ENCODE measurements at places on chromosomes 6 and 20. TPM values are rescaled to one million over a fixed set of nuclear protein-coding genes. Genes with fewer than 3 reads are reported as not detected.

DNA sequence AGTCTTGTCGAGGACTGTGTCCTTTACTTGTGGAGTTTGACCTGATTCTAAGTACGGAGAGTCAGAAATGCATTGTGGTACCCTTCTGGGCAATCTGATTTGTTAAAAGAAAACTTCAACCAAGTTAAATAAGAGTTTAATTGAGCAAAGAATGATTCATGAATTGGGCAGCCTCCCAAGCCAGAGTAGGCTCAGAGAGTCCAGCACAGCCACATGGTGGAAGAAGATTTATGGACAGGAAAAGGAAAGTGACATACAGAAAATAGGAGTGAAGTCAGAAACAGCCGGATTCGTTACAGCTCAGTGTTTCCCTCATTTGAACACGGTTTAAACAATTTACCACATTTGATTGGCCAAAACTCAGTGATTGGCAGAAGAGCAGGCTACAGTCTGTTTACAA lies 329.2 kb downstream of the DHX35 start:
- DNase-seq: peak; percentile 84

GRCh38 chr6:33967265-33967767 lies 163.5 kb upstream of the MLN start:
- DNase-seq: no peak

DNA sequence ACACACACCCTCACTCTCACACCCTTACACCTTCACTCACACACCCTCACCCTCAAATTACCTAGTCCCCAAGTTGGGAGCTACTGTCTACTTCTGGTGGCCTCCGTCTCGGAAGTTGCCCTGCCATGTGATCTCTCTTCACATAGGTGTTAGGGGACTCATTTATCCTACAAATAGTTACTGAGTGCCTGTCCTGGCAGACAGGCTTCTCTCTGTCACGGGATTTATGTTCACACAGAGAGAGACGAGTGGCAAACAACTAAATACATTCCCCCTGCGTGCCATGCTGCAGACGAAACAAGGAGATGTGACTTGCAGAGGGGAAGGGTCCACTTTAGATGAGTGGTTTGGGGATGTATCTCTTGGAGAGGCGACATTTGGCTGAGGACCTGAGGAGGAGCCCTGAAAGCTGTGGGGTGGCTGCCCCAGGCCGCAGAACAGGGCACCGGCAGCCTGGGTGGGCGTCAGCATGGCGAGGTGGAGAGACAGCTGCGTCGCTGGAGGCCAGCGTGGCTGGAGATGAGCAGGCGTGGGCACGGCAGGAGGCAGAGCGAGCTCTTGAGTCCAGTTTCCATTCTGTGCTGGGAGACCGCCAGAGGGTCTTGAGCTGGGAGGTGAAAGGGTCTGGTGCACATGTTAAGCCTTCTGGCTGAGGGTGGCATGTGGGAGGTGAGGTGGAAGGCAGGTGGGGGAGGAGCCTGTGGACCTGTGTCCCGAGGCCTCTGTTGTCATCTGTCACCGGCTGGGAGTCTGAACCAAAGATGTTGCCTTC lies 17.2 kb downstream of the DYNLT1 start:
- DNase-seq: no peak

DNA sequence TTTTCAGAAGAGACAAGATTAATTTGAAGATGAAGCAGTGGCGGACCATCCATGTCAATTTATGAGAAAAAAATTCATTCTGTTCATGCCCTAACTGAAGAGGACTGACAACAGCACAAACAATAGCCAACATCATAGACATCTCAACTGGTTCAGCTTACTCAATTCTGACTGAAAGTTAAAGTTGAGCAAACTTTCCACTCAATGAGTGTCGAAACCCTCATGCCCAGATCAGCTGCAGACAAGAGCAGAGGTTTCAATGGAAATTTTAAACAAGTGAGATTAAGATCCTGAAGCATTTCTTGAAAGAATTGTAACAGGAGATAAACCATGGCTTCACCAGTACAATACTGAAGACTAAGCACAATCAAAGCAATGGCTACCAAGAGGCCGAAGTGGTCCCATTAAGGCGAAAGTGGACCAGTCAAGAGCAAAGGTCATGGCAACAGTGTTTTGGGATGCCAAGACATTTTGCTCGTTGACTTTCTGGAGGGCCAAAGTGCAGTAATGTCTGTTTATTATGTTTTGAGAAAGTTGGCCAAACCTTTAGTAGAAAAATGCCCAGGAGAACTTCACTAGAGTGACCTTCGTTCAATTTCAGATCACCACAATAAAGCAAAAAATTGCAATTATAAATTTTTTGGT lies 6.1 kb upstream of the SFT2D1 start:
- DNase-seq: no peak

GRCh38 chr6:129890164-129890563 lies 29.0 kb upstream of the TMEM244 start:
- no peak for DNase-seq

DNA sequence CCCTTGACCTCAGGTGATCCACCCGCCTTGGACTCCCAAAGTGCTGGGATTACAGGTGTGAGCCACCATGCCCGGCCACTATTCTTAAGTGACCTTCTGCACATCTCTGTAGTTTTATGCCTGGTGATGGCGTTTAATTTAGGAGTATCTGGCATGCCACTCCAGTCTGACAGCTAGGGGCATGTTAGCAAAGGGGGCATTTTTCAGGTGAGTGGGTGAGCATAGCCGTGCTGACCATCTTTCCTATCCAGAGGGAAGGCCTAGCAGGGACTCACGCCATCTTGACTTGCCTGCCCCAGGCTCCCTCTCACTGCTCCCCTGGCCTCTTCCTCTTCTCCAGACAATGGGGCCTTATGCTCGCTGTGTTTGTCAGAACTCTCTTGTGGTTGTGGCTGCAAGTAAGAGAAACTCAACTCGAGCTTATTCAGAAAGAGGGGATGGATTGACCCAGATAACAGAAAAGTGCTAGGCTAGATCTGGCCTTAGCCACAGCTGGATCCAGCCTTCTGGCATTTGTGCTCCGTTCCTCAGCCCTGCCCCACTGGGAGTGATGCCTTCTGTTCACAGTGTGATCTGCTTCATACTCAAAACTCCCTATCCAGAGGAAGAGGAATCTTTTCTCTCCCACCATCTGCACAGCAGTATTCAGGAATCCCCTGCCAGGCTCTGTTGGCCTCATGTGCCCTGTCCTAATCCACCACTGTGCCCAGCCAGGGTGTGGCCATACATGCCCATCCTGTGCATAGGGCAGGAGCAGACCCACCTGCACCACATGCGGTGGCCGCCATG lies 174.5 kb upstream of the AKAP12 start:
- no peak for DNase-seq

DNA sequence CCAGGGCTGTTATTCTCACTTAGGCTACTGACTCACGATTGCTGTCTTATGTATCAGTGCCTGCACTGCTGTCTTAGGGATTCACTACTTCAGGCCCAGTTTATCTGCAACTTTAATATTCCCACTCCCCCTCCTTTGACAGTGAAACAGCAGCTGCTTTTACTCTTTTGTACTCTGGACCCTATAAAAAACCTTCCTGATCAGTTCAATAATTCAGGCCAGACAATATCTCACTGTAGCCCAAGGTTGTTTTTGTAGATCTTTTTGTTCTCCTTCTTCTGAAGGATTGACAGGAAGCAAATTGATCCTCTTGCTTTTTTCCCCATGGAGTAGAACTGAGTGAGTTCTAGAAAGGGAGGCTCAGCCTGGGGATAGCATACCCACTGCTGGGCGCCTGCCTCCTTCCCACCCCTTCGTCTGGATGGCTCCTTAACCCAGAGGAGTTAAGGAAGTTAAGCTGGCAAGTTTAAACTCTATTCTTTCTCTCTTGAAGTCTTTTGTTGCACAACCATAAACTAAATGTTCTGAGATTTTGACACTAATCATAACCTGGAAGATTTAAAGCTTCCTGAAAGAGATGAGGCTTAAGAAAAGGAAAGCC lies 22.0 kb upstream of the EYS start:
- no peak for DNase-seq

DNA sequence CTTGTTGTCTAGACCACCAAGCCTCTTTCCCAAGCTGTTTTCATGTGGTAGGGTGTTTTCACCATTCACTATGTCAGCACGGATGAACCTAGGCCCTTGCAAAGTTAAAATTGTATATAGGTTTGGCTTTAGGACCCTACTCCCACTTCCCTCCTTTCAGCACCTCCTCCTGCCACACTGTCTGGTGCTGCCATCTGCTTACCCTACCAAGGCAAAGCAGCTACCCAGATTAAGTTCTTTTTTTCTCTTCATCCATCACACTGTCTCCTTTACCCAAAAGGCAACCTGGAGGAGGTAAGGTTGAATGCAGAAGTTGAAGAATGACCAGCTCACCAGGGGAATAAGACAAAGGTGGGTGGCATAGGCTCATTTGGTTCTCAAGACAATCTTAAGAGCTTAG lies 184.0 kb downstream of the CDC5L start:
- DNase-seq: no peak

DNA sequence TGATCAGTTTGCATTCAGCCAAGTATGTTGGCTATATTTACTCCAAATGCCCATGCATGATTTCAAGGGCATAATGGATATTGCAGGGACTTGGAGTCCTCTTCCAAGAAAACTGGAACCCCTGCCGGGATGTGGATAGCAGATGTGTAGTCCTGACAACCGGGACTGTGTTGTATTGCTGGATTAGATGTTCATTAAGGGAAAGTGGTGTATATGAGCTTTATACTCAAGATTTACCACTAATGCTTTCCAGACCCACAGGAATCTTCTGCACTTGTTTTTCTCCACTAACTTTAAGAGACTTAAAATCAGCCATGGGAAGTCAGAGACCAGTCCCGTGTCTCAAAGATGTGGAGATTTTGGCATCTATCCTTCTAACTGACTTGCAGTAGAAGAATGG lies 770.9 kb downstream of the HDGFL1 start:
- no peak for DNase-seq

GRCh38 chr6:104413767-104414166 lies 446.0 kb downstream of the HACE1 start:
- no peak for DNase-seq

DNA sequence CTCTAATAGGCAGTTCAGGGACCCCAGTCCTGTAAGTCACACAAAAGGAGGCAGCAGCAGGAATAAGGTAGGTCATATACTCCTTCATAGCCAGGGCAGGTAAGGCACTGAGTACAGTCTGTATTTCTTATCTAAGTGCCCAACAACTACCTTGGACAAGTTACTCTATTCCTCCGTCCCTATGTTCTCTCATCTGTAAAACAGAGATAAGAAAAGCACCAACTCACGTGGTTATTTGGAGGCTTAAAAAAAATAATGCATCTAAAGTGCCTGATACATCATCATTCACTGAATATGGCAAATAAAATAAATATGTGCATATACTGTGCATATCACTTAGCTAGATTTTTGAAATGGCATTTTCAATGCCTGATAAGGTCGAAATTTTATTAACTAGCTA lies 298.1 kb upstream of the CDYL start:
- no peak for DNase-seq

DNA sequence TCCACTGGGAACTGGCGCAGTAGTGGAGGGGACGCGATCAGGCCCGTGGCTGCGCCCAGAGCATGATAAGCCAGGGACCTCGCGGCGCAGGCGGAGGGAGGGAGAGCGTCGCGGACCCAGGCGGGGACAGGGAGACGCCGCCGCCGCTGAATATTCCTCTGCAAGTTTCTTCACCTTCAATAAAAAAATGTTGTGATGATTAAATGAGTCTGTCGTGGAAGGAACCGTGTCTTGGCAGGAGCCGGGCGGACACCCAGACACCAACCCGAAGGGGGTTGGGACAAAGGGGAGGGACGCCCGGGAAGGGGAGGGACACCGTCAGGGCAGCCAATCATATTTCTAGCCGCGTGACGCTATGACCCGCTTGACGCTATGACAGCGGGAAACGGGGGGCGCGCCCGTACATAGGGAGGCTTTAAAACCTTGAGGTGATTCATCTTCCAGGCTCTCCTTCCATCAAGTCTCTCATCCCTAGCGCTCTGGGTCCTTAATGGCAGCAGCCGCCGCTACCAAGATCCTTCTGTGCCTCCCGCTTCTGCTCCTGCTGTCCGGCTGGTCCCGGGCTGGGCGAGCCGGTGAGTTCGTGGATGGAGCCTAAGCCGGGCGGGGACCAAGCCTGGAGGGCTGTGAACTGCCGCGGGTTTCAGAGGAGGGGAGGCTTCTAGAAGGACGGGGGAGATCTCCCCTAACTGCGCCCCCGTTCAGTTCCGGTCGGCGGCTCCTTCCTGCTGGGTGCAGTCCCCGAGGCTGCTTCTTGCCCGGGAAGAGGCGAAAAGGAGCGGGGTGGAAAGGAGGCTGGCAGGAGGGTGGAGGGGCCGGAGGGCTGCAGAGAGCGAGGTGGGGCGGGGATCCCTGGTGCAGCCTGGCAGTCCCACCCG lies at the start of gene ULBP2:
Gene ULBP2, plus strand, starts transcription at position 432 of the 878 bp plus-strand sequence. Its CDS starts 59 bp downstream, at position 491.
- DNase-seq: peak; percentile 86

DNA sequence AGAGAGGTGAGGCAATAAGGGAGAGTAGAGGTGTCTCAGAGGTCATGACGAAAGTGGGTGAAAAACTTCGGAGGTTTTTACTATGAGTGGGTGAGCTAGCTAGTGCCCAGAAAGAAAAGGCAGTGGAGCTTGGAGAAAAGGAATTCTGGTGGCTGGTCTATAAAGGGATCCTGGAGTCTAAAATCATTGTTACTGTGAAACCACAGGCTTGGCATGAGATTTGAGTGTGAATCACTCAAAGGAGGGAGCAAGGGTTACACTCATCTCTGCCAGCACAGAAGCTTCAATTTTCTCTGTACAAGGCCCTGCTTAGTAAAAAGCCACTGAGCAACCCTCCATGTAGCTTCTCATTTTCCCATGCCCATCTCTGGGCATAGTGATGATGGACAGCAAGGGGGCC lies 47.5 kb downstream of the CD83 start:
- no peak for DNase-seq

DNA sequence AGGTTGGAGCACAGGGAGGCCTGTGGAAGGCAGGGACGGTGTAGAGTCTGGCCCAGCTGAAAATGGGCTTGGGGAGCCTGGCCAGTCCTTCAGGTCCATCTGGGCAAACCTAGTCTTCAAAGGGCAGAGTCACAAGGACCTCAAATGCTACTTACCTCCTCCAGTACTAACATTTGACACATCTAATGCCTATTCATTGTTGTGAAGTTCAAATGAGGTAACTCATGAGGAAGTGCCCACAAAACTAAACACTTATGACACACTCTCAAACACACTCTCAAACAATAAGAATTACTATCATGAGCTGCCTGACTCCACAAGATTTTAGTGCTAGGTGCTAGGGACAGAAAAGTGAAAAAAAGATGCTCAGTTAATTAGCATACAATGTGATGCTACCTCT lies 27.1 kb downstream of the DAAM2 start:
- DNase-seq: no peak

DNA sequence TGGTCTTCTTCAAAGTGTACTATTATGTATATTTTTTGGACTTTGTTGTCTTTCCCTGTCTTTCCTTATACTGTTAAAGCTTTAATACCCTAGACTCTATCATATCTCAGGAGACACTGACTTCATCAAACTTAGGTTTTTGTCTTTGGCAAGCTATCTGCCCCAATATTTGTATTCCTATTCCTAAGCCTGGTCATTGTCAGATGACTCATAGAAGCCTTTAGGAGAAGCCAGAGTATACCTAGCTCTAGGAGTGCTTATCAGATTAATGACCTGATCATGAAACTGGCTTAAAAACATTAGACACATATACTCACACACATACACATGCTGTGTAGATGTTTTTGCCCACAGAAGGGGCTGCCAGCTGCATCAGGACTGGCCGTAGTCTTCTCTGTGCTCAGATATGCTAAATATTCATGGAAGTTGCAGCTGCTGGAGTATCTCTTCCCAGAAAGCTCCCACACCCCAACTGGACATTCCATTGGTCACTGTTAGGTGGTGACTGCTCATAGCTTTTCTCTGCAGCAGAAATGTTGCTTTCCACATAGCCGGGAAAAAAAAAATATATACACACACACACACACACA lies 102.0 kb downstream of the ANKS1A start:
- no peak for DNase-seq

The TSBP1 gene
- total RNA-seq: not detected

The HAO1 gene
- total RNA-seq: not detected

The PSMB8 gene
- 87.9 TPM for total RNA-seq

The TSHZ2 gene
- total RNA-seq: 87.0 TPM

The PSORS1C2 gene
- total RNA-seq: not detected

Data from adrenal gland (tissue), 19 donors.